ENCODE measurements at places on chromosomes 1 and 21.
A peak's percentile ranks its signal among the peaks of the same experiment; 100 is the strongest.

DNA sequence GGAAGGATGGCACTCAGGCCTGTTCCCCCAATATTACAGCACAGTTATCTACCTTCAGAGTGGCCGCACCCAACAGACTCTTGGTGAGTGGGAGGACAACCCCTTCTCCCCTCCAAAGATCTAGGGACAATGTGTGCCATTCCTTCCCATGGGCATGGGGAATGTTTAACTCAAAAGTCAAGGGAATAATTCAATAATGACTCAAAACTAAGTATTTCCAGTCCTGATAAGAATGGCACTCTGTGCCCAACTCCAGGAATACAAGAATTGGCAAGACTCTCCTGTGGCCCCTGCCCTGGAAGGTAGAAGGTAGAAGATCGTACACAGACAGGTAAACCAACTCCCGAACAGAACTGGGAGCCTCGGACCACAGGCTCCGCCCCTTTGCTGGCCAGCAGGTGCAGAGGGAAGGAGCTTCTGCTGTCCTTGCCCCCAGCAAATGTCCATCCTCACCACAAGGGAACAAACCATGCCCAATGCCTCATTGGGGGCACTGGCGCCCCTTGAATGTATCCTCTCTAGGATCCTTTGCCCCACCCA, 514.0 kb downstream of the NPHP4 start:
- no peak for DNase-seq

- no peak for DNase-seq
Measured at GRCh38 chr21:28636752-28637691, 355.7 kb downstream of the LTN1 start.

GRCh38 chr1:206725109-206725963, 40.6 kb downstream of the MAPKAPK2 start:
- DNase-seq: peak; percentile 77

DNA sequence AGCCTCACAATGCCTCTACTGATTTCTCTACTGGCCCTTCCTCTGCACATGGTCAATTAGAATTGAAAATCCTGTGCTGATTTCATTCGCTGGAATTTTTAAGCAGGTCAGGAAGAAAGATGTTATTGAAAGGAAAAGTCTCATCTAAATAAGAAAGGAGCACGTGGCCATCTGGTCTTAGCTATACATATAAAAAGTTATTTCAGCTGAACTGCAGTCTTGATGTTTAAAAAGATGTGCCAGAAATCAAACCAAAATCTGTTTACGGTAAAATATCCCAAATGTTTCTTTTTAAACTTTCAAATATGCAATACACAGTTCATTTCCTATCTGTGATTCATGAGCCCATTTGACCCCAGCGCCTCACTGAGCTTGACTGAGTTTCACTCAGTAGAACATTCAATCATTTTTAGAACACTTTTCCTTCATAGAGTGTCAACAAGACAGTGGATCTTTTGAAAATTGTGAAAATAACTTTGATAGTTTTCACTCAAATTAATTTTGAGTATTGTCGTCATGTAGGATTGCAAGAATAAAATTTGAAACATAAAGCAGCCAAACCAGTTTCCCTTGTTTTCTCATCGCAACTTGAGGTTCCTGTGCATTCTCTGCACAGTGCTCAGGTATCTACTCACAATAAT, 293.6 kb downstream of the PTPRC start:
- DNase-seq: no peak

DNA sequence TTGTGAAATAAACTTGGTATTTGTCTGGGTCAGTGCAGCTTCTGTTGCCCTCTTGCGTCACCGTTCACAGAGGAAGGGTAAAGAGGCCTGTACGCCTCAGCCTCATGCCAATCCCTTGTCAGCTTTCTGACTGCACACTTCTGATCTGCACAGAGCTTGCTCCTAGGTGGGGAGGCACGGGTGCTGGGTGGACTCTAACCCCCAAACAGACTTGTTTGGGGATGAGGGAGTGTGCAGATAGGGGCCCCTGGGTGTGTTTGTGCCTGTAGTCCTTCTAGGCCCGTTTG, 803 bp upstream of the B4GALT2 start:
- DNase-seq: no peak

GRCh38 chr21:38898422-38899096, 92.8 kb downstream of the ETS2 start:
- DNase-seq: no peak

GRCh38 chr1:98565951-98566350, 95.6 kb upstream of the SNX7 start:
- peak; percentile 80 for DNase-seq

- DNase-seq: no peak
Measured at GRCh38 chr21:37765221-37765900, 150.9 kb downstream of the KCNJ6 start.

DNA sequence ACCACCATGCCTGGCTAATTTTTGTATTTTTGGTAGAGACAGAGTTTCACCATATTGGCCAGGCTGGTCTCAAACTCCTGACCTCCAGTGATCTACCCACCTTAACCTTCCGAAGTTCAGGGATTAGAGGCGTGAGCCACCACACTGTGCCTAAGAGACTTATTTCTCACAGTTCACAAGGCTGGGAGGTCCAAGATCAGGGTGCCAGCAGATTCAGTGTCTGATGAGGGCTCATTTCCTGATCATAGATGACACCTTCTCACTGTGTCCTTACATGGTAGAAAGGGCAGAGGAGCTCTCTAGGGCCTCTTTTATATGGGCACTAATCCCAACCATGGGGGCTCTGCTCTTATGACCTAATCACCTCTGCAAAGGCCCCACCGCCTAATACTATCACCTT, 58.8 kb downstream of the ARHGEF10L start:
- DNase-seq: no peak

DNA sequence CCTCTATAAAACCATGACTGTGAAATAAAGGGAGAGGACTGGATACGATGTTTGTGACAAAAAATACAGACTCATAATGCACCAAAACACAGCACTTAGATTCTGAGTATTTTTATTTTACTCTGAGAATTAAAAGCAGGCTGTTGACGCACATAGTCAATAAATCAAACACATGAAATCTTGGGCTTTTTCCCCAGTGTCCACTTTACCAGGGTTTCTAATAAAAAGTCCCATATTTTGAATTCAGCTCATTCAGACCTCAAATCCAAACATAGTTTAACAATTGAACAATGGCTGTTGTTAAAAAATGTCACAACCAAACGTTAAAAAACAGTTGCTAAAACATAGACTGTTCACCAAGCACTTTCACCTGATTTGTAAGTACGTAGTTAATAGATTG, 553.4 kb downstream of the LTN1 start:
- no peak for DNase-seq

GRCh38 chr1:15099441-15100120, 54.0 kb upstream of the TMEM51 start:
- no peak for DNase-seq

GRCh38 chr1:227849251-227849650, 33.8 kb downstream of the PRSS38 start:
- DNase-seq: no peak

- no peak for DNase-seq
Measured at GRCh38 chr1:91818713-91818975, 67.3 kb downstream of the TGFBR3 start.

DNA sequence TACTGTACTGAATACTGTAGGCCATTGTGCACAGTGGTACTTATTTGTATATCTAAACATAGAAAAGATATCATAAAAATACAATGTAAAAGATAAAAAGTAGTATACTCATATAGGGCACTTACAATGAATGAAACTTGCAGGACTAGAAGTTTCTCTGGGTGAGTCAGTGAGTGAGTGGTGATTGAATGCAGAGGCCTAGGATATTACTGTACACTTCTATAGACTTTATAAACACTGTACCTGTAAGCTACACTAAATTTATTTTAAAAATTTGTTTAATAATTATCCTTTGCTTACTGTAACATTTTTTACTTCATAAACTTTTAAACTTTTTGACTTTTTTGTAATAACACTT, 82.5 kb downstream of the FGGY start:
- DNase-seq: no peak

DNA sequence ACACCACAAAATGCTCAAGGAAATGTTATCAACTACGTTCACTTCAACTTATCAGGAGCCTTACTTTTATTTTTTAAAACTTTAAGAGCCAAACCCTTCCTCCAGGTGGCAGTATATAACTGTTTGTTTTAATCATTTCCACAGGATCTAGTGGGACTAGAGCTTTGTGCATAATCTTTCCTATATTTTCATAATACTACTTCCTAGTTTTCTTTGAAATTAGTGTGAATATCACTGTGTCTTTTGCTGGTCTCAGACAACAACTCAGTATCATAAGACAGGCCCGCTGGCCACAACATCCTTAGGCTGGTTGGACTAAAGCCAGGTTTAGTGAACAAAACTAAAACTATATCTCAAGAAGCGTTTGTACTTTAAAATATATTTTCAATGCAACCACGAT, 145.5 kb downstream of the TIAM1 start:
- DNase-seq: peak; percentile 49

DNA sequence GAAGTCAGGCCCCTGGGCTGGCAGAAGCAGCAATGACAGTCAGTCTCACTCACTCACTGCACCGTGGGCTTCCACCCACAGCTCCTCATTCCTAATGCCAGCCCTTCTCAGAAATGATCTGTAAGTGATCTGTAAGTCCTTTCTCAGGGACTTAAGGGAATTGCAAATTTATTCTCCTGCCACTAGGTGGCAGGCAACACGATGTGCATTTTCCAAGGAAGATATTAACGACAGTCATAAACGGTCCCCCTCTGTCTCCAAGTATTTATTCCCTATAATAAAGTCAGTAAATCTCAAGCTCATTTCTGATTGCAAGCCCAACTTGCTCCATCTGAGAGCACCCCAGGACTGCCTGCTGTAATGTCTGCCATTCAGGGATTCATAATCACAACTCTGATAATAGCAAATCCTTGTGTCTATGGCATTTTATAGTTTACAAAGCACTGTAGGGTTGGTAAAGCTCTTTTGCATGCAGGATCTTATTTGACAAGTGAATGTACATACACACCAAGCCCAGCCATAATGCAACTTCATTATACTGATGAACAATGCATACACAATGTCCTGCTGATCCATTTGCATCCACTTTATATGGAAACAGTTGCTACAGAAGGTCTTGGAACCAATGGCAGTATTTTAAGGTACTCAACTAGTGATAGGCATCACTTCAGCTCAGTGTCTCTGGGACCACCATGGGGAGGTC, 380.5 kb upstream of the CAMK1G start:
- DNase-seq: peak; percentile 62

DNA sequence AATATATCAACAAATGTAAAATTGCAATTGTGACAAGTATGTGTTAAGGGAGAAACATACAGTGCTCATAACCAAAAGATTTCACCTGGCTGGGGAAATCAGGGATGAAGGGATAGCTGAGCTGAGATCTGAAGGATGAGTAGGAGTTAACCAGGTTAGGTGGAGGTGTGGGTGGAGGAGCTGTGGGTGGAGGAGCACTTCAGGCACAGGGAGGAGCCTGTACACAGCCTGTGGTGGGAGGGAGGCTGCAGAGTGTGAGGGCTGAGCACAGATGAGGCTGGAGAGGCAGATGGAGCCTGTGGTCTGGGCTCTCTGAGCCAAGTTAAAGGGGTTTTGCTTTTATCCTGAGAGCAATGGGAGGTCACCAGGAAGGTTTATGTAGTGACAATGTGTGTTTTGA, 111.9 kb downstream of the XCL2 start:
- no peak for DNase-seq

- DNase-seq: peak; percentile 82
Measured at GRCh38 chr1:214500340-214501055, 50.9 kb downstream of the PTPN14 start.

- DNase-seq: no peak
Measured at GRCh38 chr1:211492511-211493132, 660 bp upstream of the RD3 start.

GRCh38 chr21:25062061-25062460, 545.2 kb downstream of the MRPL39 start:
- DNase-seq: peak; percentile 48

GRCh38 chr1:177913762-177914540, 55.9 kb downstream of the SEC16B start:
- peak; percentile 46 for DNase-seq

- DNase-seq: no peak
Measured at GRCh38 chr1:85496941-85497582, 32.1 kb upstream of the DDAH1 start.

GRCh38 chr1:245216366-245217115, 61.8 kb downstream of the KIF26B start:
- peak; percentile 45 for DNase-seq

DNA sequence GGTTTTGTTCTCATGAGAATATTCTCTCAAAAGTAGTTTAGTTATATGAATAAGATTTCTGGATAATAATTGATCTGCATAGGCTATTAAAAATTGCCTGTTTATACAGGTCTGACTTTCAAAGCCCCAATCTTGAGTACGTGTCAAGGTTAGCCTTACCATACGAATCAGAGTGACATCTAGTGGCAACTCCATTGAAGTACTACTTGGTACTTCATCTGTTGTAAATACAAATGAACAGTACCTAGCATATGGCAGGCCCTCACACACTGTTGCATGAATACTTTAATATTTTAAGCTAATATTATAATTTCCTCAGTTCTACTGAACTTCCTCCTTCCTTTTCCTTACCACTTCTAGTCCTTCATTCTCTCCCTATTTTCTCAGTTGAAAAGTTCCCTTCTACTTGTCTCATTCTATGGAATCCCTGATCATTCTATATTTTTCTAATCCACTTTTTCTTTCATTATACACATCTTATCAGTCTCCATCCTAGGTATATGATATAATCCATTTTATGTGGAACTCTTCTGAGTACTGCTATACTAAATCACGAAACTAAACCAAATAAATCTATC, 101.2 kb downstream of the AKT3 start:
- DNase-seq: peak; percentile 83

GRCh38 chr1:205359771-205360565, 3.2 kb upstream of the KLHDC8A start:
- no peak for DNase-seq

DNA sequence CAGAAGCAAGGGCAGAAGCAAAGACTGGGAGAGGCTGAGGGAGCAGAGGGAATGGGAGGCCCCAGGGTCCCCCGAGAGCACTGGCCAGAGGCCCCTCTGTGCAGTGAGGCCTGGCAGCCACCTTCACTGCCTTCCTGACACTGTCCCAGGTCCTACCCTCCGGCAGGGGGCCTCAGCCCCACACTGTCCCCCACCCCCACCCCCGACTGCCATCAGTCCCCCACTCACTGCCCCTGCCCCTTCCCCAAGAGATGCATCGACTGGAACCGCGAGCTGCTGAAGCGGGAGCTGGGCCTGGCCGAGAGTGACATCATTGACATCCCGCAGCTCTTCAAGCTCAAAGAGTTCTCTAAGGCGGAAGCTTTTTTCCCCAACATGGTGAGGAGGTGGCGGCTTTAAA, 13.0 kb upstream of the PADI6 start:
- peak; percentile 61 for DNase-seq
